ENCODE measurements at places on chromosomes 1 and 21.
A peak's percentile ranks its signal among the peaks of the same experiment; 100 is the strongest.

- DNase-seq: no peak
These were observed 85.6 kb downstream of the PAX7 start for GRCh38 chr1:18716112-18716784.

- no peak for DNase-seq
These were observed 105.3 kb downstream of the BCAR3 start for GRCh38 chr1:93576346-93576745.

DNA sequence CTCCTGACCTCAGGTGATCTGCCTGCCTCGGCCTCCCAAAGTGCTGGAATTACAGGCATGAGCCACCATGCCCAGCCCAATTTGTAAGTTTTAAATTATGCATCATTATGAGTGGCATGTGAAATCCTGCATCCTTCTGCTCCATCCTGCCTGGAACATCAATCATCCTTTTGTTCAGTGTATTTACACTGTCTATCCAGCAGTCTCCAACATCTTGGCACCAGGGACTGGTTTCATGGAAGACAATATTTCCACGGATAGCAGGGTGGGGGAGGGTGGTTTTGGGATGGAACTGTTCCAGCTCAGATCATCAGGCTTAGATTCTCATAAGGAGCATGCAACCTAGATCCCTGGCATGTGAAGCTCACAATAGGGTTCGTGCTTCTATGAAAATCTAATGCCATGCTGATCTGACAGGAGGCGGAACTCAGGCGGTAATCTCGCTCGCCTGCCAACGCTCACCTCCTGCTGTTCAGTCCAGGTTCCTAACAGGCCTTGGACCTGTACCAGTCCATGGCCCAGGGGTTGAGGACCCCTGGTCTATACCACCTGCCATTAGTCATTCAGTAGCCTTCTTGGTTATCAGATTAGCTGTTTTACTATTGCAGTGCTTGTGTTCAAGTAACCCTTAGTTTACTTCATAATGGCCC lies 22.2 kb upstream of the TCEA3 start:
- DNase-seq: no peak

DNA sequence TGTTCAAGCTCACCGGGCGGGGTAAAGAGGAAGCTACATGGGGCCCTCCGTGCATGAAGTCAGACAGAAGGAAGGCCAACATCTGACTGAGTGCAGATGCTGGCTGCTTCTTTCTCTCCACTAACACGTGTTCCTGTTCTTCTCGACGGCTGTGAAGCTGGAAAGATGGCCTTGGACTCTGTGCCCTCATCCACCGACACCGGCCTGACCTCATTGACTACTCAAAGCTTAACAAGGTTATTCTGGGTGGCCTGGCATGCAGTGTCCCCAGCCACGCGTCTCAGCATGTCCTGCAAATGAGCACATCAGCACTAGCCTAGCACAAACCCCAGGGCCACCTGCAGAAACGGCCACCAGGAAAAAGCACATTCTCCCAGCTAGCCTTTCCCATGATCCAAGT lies 41.2 kb downstream of the ACTN2 start:
- no peak for DNase-seq

DNA sequence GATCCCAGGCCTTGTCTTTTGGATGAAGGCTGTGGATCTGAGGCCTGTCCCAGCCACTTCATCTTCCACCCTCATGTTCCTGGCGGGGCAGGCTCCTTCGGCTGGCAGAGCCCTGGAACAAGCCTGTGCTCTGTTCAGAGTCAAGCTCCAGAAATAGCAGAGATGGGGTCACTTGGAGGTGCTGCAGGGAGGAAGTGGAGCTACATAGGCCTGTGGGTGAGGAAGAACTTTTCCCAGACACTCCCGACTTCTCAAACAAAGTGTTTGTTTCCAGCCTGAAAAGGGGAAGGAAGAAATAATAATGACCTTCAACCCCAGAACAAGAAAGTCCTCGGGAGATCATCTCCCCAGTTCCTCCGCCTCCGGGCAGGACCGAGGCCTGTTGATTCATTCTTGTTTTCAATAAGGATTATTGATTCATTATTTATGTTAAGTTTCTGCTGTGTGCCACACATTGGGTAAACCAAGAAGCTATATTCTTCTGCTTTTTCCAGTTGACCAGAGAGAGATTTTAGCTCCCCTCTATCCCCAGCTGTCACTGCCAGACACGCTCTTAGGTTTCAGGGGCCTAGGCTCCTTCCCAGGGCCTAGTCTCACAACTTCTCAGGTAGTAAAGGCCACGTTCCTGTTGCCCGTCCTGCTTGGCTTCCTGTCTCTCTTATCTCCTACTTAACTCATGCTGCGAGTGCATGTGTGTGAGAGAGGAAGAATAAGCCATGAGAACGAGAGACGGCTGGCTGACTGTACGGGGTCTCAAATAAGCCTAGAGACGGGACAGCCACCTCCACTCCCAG lies 16.9 kb downstream of the IKBKE start:
- DNase-seq: no peak

- DNase-seq: no peak
These were observed 4.2 kb downstream of the CSTB start for GRCh38 chr21:43771698-43772424.

DNA sequence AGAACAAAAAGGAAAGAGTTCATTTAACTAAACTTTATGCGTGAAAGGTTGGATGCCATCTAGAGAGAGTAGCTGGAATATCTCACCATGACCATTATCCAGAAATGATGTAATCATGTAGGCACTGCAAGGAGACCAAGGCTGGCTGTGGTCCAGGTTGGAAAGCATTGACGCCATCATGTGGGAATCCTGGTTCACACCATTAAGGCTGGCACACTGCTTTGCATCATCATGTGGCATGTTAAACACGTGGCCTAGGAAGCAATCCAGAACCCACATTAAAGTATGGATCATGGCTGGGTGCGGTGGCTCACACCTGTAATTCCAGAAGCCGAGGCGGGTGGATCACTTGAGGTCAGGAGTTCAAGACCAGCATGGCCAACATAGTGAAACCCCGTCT lies 4.3 kb downstream of the ADAMTS1 start:
- no peak for DNase-seq

DNA sequence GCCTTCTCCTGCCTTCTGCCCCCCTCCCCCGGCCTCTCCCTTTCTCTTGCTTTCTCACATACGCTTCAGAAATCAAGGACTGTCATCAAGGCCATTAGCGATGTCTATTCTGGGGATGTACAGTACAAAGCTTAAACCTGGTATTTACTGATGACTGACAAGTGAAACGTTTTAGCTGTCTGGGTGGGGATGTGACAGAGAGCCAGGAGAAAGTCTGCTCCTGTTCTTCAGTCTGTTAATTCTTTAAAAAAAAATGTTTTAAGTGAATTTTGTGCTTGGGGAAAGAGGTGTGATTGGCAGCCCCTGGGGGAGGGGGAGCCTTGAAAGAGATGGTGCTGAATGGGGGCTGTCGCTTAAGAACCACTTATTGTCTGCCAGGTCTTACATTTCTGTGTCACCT lies 283.0 kb upstream of the PLXNA2 start:
- DNase-seq: no peak

DNA sequence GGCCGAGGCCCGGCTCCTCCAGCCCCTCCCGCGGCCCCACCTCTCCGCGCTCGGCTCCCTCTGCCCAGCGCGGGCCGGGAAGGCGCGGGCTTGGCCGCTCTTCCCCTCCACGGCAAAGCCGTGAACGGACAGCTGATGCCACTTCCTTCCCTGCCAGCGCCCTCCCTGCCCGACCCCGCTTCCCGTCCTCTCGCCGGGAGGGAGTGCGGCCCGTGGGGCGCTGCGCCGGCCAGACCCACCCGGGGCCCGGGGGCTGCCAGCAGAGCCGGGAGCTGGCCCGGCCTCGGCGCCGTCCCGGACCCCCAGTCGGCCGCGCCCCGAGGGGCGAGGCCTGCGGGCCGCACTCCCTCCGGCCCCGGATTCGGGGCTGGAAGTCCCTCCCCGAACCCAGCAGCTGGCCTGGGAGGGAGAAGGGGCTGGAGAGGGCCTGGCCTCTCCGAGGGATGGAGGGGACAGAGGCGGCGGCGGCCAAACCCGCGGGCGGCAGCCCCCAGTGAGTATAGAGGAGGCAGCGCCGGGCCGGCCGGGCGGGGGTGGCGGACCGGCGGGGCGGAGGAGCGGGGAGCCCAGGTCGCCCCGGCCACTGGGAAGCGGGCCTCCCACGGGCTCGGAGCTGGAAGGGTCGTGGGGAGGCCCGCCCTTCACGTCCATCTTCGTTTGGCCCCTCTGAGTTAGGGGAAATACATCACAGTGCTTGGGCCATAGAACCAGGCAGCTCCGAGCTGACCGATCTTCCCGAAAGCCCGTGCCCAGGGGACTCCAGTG lies at the start of gene KIAA1614:
Gene KIAA1614, plus strand, starts transcription at position 97 of the 765 bp plus-strand sequence. Its CDS starts 347 bp downstream, at position 444.
- DNase-seq: no peak

GRCh38 chr21:28439251-28439650 lies 553.4 kb downstream of the LTN1 start:
- no peak for DNase-seq

DNA sequence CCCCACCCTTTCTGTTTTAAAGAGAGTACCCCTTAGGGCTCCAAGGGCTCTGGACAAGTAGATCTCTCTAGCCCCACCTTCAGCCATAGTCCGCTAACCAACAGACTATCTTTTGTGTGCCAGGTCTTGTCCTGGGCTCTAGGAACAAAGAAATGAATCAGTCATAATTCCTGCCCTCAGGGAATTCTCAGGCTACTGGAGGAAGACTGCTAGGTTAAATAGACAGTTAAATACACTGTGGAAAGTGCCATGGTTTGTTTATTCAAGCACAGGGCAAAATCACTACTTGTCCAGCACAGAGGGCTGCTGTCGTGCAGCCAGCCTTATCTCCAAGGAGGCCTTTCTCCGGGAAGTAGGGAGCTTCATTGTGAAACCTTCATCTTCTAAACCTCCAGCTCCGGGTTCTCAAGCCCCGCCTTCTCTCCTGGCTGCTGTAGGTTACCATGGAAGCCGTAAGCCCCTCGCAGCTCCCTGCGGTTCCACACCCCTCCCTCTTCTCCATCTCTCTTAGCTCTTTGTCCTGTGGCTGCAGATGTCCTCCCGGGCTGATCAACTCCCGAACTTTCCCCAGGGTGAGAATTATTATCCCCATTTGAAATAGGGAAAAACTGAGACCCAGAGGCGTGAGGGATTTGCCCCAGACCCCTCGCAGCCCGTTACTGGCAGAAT lies 29.8 kb downstream of the SHISAL2A start:
- peak; percentile 57 for DNase-seq

GRCh38 chr1:234755449-234755863 lies 145.5 kb upstream of the IRF2BP2 start:
- DNase-seq: no peak

- DNase-seq: no peak
These were observed 3.9 kb upstream of the LEFTY2 start for GRCh38 chr1:225944951-225945350.

DNA sequence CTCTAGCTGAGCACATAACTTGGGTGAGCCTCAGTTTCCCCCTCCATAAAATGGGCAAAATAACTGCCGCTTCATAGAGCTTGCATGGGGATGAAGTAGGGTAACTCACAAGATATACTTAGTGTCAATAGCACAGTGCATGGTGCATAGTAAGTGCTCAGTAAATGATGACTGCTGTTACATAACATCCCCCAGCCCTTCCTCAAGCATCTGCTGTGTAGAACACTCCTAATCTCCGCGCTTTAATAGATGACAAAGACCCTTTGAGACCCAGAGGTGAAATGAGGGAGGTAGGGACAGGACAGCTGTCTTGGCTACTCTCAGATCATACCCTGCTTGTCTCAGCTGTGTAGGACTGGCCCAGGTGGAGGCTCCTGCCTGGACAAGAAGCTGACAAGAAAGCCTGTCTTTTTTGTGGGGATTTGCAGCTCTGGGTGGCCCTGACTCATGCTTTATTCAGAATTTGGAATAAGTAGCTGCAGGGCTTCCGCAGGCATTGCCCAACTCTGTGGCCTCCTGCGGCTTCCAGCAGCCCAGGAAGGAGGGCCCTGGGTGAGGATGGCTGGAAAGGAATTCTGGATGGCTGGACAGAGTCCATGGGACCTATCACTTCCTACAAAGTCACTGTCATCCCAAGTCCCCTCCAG lies 20.7 kb upstream of the PADI4 start:
- DNase-seq: no peak

GRCh38 chr1:12179676-12180075 lies 12.9 kb downstream of the TNFRSF1B start:
- DNase-seq: no peak

- DNase-seq: no peak
These were observed 128.3 kb downstream of the LMX1A start for GRCh38 chr1:165228111-165228655.

GRCh38 chr1:234768171-234768568 lies 158.2 kb upstream of the IRF2BP2 start:
- DNase-seq: no peak

- no peak for DNase-seq
These were observed 222.5 kb downstream of the RPS6KC1 start for GRCh38 chr1:213273546-213273945.

GRCh38 chr1:213507472-213508223 lies 456.6 kb downstream of the RPS6KC1 start:
- no peak for DNase-seq

GRCh38 chr21:42370894-42371654 lies 4.7 kb upstream of the TFF1 start:
- DNase-seq: no peak

GRCh38 chr1:220768126-220768601 lies 18.5 kb upstream of the MTARC1 start:
- no peak for DNase-seq

DNA sequence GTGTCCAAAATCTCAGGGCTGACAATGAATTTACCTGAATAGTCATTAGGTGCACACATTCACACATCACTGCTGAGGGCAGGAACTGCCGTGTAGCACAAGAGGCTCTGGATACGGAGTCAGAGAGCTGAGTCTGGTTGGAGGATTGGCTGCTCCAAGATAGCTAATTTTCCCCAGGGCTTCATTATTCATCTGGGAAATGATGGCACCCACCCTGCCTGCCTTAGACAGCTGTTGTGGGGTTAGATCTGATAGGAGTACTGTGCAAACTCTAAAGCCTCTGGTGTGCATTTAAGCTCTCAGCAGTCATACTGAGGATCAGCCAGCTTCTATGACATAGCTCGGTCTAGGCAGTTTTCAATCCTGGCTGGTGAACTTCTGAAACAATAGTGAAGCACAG lies 67.0 kb downstream of the LMX1A start:
- DNase-seq: no peak

DNA sequence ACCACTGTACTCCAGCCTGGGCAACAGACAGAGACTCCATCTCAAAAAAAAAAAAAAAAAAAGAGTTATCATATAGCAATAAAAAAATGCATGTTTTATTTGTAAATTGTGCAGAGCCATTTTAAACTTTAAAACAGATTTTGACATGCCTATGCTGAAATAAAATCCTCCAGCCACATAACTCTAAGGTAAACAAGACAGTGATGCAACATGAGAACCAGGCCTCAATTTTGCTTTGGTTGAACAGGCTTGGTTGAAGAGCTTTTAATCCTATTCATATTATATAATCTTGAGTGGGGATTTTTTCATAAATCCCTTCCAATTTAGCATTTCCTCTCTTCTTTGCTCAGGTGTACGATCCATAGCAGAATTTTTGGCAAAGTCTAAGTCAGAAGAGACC lies 26.1 kb downstream of the ARMH1 start:
- no peak for DNase-seq

- no peak for DNase-seq
These were observed 9.5 kb upstream of the PIGR start for GRCh38 chr1:206955476-206956451.

Data from kidney epithelial cell (primary cell).